ENCODE measurements at places on chromosomes 2 and 18. TPM values are rescaled to one million over a fixed set of nuclear protein-coding genes. Genes with fewer than 3 reads are reported as not detected.
A peak's percentile ranks its signal among the peaks of the same experiment; 100 is the strongest.

DNA sequence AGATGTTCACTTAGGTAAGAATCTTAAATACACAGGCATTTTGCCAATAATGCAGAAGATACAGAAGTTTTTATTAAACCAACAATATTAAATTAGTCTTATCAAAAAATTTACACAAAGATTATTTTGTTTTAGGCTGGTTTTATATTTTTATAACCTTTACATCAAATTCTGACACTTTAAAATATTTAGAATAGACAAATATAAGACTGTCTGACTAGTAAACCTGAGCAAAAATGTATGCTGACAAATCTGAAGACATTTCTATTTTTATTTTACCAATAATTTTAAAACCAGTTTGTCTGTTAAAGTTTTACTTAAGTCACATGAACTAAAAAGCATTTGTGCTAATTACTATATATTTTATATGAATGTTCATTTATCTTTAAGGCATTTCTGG is 72.1 kb upstream of the ZNF236 start:
- H3K27me3 ChIP-seq: no peaks in the 10 kb centered on the region
- no peaks in the 10 kb centered on the region for H3K36me3 ChIP-seq
- no peaks in the 10 kb centered on the region for H3K4me1 ChIP-seq
- DNase-seq: no peak
- H3K27ac ChIP-seq: no peak overlapping the region

- DNase-seq: no peak
- H3K36me3 ChIP-seq: no peaks in the 10 kb centered on the region
- H3K27me3 ChIP-seq: no peaks in the 10 kb centered on the region
- H3K4me3 ChIP-seq: no peak overlapping the region
These were observed 36.4 kb downstream of the SLC20A1 start for GRCh38 chr2:112682101-112682500.

The HOXD1 gene
- not detected for total RNA-seq

- peaks cover 56% of the 10 kb centered on the region for H3K4me1 ChIP-seq
- H3K36me3 ChIP-seq: peaks cover 15% of the 10 kb centered on the region
- DNase-seq: no peak
- peak overlapping the region; percentile 3 for H3K4me3 ChIP-seq
These were observed 96.4 kb downstream of the CYRIA start for GRCh38 chr2:16568998-16569784.

DNA sequence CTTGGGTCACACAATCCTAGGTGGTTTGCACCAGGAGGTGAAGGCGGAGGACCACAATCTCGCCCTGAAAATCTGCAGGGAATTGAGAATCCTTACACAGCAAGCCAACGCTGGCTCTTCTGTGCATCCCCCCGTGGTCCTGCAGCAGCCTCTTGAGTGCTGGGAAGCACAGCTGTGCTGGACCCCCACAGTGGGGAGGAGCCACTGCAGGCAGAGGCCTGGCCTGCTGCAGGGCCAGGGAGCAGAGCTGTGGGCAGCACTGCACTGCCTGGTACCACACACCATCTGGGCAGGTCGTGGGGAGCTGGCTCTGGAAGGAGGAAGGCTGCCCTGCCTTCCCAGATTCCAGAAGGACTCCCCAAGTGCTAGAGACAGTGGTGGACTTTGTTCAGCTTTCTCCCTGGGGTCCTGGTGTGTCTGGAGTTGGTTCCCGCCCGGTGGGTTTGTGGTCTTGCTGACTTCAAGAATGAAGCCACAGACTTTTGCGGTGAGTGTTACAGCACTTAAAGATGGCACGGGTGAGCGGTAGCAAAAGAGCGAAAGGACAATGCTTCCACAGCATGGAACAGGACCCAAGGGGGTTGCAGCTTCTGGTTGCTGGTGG is 106.3 kb downstream of the FAM168B start:
- H3K27me3 ChIP-seq: no peaks in the 10 kb centered on the region
- no peaks in the 10 kb centered on the region for H3K36me3 ChIP-seq
- H3K4me3 ChIP-seq: no peak overlapping the region
- DNase-seq: no peak
- no peak overlapping the region for H3K27ac ChIP-seq
- no peaks in the 10 kb centered on the region for H3K4me1 ChIP-seq

The CAD gene
- 8.2 TPM for total RNA-seq

All from psoas muscle (tissue), 8 donors.